ENCODE measurements at places on chromosomes 5 and 9.

GRCh38 chr9:70382709-70383605 lies 31.5 kb downstream of the KLF9 start:
- DNase-seq = no peak

DNA sequence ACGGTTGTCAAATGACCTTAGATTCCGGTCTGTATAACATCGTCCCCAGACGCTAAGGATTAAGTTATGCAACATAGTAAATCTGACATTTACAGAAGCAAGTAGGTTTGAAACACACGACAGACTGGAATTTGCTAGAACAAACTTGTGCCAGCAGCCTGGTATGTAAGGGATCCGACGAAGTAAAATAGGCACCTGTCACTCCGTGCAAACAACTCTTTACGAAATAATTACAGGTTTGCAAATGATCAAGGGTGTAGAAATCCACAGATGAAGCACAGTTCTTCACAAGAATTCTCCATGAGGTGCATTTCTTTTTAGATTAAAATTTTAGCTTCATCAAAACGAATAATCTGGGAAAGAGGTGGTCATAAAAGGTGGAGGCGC lies 508 bp downstream of the MOCS2 start:
- peak; percentile 59 for DNase-seq

DNA sequence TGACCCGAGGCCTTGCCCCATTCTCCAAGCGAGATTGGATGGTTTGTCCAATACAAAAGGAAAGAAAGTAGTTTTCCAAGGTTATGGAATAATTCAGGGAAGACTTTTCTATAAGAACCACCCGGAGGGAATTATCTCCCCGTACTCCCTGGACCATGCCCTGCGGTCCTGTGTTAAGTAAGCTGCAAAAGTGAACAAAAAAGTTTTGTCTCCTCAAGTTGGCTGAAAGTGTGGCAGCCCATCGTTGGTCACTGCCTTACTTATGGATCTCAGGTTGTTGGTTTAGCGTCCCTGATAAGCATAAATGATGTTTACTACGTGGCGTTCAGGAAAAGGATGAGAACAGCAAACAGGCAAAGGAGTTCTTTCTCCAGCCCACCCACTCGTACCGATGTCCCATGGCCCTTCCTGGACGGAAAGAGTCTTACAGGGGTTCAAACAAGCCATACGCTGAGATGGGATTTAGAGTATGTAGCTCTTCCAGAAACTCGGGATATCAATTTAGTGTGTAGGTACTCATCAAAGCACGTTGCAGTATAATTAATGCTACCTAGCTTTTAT lies 413 bp upstream of the AUH start:
- DNase-seq = no peak

GRCh38 chr5:99129768-99130501 lies 201.1 kb upstream of the CHD1 start:
- no peak for DNase-seq

- no peak for DNase-seq
Observed at GRCh38 chr5:500491-500890, 23.8 kb downstream of the SLC9A3 start.

GRCh38 chr5:153630546-153630945 lies 140.1 kb downstream of the GRIA1 start:
- no peak for DNase-seq

DNA sequence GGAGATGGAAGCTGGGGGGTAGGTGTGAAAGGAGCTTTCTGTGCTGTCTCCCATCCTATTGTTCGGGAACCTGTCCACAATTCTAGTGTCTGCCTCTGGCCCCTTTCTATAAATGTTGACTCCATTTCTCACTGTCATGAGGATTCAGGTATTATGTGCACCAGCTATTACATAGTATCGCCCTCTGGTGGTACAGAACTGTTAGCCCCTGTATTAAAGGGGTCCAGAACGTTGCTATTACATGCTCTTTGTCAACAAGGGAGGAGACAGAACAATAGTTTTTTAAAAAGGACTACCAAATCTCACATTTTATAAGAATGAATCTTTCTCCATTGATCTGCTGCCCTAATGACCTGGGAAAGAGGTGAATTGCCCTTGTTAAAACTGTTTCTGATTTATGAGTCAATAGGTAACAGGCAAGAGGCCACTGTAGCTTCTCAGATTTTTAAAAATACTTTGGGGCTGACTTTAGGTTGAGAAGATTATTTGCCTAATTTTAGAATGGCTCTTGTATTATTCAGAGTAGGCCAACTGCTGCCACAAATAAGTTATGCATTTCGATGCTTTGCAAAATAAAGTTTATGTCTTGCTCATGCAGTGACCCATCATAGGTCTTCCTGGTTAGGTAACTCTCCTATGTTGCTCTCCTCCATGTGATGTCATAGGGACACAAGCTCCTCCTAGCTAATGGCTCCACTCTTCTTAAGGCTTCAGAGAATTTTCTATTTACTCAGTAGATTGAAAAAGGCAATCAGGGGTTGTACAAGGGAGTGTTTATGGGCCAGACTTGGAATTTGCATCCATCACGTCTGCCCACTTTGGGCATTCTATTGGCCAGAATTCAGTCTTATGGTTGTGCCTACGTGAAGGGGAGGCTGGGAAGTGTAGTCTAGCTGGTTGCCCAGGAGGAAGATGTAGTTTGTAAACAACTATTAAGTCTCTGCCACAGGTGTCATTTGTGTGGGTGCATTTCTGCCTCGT lies 20.8 kb downstream of the DCANP1 start:
- DNase-seq = peak; percentile 80

GRCh38 chr9:125534971-125535701 lies 171.9 kb downstream of the MAPKAP1 start:
- DNase-seq = no peak

GRCh38 chr9:85522459-85523092 lies 219.2 kb downstream of the AGTPBP1 start:
- DNase-seq = peak; percentile 43

DNA sequence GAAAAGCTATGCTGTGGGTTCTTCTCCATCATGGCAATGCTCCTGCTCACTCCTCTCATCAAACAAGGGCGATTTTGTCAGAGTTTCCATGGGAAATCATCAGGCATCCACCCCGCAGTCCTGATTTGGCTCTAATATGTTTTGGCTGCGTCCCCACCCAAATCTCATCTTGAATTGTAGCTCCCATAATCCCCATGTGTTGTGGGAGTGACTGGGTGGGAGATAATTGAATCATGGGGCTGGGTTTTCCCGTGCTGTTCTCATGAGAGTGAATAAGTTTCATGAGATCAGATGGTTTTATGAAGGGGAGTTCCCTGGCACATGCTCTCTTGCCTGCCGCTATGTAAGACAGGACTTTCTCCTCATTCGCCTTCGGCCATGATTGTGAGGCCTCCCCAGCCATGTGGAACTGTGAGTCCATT lies 163.8 kb downstream of the GADD45G start:
- no peak for DNase-seq

DNA sequence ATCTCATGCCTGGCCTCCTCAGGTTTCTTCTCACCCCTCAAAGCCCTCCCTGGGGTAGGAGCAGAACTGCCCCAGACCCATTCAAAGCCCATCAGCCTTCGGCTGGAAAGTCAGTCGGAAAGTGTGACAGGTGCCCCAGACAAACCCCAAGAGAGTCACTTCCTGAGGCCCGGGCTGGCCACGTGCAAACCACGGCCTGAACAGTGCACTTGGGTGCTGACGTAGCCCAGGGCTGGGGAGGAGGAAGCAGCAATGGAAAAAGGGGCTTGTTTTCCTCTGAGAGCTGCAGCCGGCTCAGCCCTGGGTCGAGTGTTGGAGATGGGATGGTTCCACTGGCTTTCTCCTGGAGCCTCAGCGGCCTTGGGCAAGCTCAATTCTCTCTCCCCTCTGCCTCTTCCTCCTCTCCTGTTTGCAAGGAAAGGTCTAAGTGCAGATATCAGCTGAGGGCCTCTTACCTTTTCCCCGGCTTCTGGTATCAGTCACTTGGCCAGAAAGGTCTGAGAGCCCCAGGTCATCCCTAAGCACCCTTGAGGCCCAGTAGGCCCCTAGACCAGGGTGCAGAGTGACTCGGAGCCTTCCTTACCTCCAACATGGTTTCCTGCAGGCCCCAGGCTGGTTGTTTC lies 5.9 kb upstream of the EGR1 start:
- DNase-seq = no peak

GRCh38 chr5:88394536-88395175 lies 126.0 kb upstream of the TMEM161B start:
- no peak for DNase-seq

GRCh38 chr9:26326563-26326962 lies 566.0 kb downstream of the CAAP1 start:
- DNase-seq = peak; percentile 87

Data from adipocyte (in vitro differentiated cells).